ENCODE measurements at places on chromosomes 2 and 18. TPM values are rescaled to one million over a fixed set of nuclear protein-coding genes. Genes with fewer than 3 reads are reported as not detected.

TXNDC2 gene
- 0.22 TPM for total RNA-seq

MEP1B gene
- total RNA-seq, result not detected

SH3RF3 gene
- total RNA-seq, result 4.7 TPM

LCT gene
- total RNA-seq, result under 0.01 TPM

HAAO gene
- total RNA-seq, result 0.25 TPM

PIAS2 gene
- 21.2 TPM for total RNA-seq

MMADHC gene
- 159 TPM for total RNA-seq

TNFAIP6 gene
- 67.4 TPM for total RNA-seq

LRRTM1 gene
- total RNA-seq, result 0.44 TPM

RIT2 gene
- not detected for total RNA-seq

POMC gene
- total RNA-seq, result 1.1 TPM

CPO gene
- 0.12 TPM for total RNA-seq

DSG2 gene
- 22.2 TPM for total RNA-seq

NCOA1 gene
- 9.8 TPM for total RNA-seq

RUFY4 gene
- not detected for total RNA-seq

IFIH1 gene
- 5.7 TPM for total RNA-seq

TEX44 gene
- total RNA-seq, result not detected

GREB1 gene
- 3.0 TPM for total RNA-seq

COLEC12 gene
- total RNA-seq, result 13.2 TPM

ARHGAP25 gene
- 1.1 TPM for total RNA-seq

CBLN2 gene
- 0.11 TPM for total RNA-seq

LINC00305 gene
- total RNA-seq, result not detected

RAD51AP2 gene
- not detected for total RNA-seq

ADGRF3 gene
- not detected for total RNA-seq

UGT1A7 gene
- not detected for total RNA-seq

NT5C1B gene
- 0.33 TPM for total RNA-seq

HOXD13 gene
- 7.5 TPM for total RNA-seq

HOXD9 gene
- total RNA-seq, result 0.75 TPM

CYB5A gene
- total RNA-seq, result 54.6 TPM

CNTNAP5 gene
- total RNA-seq, result not detected

SNTG2 gene
- 0.11 TPM for total RNA-seq

C2orf78 gene
- total RNA-seq, result not detected

PXDN gene
- total RNA-seq, result 102 TPM

SLC38A11 gene
- total RNA-seq, result 1.5 TPM

ANKRD62 gene
- total RNA-seq, result not detected

SLC11A1 gene
- total RNA-seq, result 0.25 TPM

All from uterine smooth muscle cell (primary cell).